ENCODE measurements at places on chromosomes 5 and 9.
A peak's percentile ranks its signal among the peaks of the same experiment; 100 is the strongest.

- H3K27me3 ChIP-seq = peaks cover 90% of the 10 kb centered on the region
- peak overlapping the region; percentile 44 for H3K4me3 ChIP-seq
- no peak overlapping the region for H3K27ac ChIP-seq
- DNase-seq = no peak
- H3K36me3 ChIP-seq = no peaks in the 10 kb centered on the region
These were observed 76.7 kb upstream of the IFNE start for GRCh38 chr9:21558615-21559401.

- H3K27me3 ChIP-seq = no peaks in the 10 kb centered on the region
- no peaks in the 10 kb centered on the region for H3K36me3 ChIP-seq
- H3K27ac ChIP-seq = no peak overlapping the region
- no peak overlapping the region for H3K4me3 ChIP-seq
These were observed 61.2 kb upstream of the CNOT6 start for GRCh38 chr5:180433032-180433422.

GRCh38 chr9:131523451-131524435 is 7.3 kb downstream of the UCK1 start:
- no peaks in the 10 kb centered on the region for H3K27me3 ChIP-seq
- no peaks in the 10 kb centered on the region for H3K4me1 ChIP-seq

GRCh38 chr5:64612344-64612961 is 77.8 kb upstream of the SHISAL2B start:
- no peaks in the 10 kb centered on the region for H3K36me3 ChIP-seq
- H3K4me3 ChIP-seq = no peak overlapping the region
- H3K4me1 ChIP-seq = no peaks in the 10 kb centered on the region
- no peak overlapping the region for H3K27ac ChIP-seq
- no peak for DNase-seq

- H3K27me3 ChIP-seq = no peaks in the 10 kb centered on the region
- H3K4me3 ChIP-seq = no peak overlapping the region
- H3K27ac ChIP-seq = no peak overlapping the region
- peaks cover 13% of the 10 kb centered on the region for H3K4me1 ChIP-seq
- H3K36me3 ChIP-seq = no peaks in the 10 kb centered on the region
- no peak for DNase-seq
These were observed 163.4 kb downstream of the GHR start for GRCh38 chr5:42586625-42587024.

- no peak overlapping the region for H3K27ac ChIP-seq
- no peaks in the 10 kb centered on the region for H3K36me3 ChIP-seq
- no peak for DNase-seq
These were observed 69.8 kb downstream of the COL15A1 start for GRCh38 chr9:99013550-99013949.

- H3K4me3 ChIP-seq = no peak overlapping the region
- H3K36me3 ChIP-seq = peaks cover 70% of the 10 kb centered on the region
- H3K4me1 ChIP-seq = no peaks in the 10 kb centered on the region
- no peak overlapping the region for H3K27ac ChIP-seq
- DNase-seq = no peak
These were observed 18.2 kb downstream of the RIOK2 start for GRCh38 chr5:97164846-97165245.

DNA sequence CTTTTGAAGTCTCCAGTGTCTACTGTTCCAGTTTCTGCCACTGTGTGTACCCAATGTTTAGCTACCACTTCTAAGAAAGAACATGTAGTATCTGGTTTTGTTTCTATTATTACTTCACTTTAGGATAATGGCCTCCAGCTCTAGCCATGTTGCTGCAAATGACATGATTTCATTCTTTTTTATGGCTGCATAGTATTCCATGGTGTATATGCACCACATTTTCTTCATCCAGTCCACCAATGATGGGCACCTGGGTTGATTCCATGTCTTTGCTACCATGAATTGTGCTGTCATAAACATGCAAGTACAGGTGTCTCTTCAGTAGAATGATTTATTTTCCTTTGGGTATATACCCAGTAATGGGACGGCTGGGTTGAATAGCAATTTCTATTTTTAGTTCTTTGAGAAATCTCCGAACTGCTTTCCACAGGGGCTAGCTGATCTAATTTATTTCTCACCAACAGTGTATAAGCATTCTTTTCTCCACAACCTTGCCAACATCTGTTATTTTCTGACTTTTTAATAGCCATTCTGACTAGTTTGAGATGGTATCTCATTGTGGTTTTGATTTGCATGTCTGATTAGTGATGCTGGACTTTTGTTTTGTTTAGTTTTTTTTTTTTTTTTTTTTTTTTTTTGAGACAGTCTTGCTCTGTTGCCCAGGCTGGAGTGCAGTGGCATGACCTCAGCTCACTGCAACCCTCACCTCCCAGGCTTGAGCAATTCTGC is 68.9 kb downstream of the WDR41 start:
- peaks cover 13% of the 10 kb centered on the region for H3K36me3 ChIP-seq
- no peak overlapping the region for H3K27ac ChIP-seq
- no peaks in the 10 kb centered on the region for H3K4me1 ChIP-seq
- no peaks in the 10 kb centered on the region for H3K27me3 ChIP-seq

DNA sequence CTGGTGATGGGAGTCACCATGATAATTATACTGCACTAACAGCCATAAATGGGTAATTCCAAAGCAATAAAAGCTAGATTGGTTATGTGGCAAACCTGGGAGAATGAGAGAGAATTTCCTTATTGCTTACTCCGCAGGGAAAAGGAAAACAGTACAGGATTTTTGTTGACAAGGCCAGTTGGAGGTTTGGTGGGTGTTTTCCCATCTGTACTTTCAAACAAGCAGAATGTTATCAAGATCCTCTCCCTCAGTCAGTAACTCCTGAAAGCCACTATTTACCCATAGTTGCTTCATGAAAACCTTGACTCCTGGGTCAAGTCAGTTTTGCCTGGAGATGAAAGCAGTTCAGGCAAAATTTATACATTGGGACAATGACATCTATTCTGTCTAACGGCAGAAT is 26.4 kb downstream of the IL9 start:
- no peaks in the 10 kb centered on the region for H3K27me3 ChIP-seq
- no peaks in the 10 kb centered on the region for H3K4me1 ChIP-seq
- no peak overlapping the region for H3K4me3 ChIP-seq
- no peak overlapping the region for H3K27ac ChIP-seq

DNA sequence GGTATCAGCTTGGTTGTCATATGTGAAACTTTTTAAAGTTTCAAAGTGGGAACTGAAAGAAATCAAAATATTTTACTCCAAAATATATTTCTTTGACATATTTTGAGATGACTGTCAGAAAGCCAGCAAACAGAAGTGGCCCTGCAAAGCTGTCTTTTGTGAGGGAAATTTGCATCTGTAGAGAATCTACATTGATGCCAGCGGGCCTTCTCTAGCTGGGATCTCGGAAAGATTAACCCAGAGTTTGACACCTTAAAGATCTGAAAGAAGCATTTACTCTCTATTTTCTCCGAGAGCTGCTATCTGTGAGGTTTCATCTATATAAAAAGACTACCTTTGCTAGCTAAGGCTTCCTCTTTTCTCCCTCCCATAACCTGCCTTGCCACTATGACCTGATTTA is 303.6 kb downstream of the FBXL17 start:
- H3K4me3 ChIP-seq = no peak overlapping the region
- DNase-seq = no peak
- H3K36me3 ChIP-seq = no peaks in the 10 kb centered on the region
- H3K27me3 ChIP-seq = no peaks in the 10 kb centered on the region

- H3K4me1 ChIP-seq = no peaks in the 10 kb centered on the region
- H3K4me3 ChIP-seq = no peak overlapping the region
- H3K27me3 ChIP-seq = no peaks in the 10 kb centered on the region
- DNase-seq = no peak
- H3K27ac ChIP-seq = no peak overlapping the region
These were observed 1941.1 kb upstream of the CDH6 start for GRCh38 chr5:29252390-29252789.

DNA sequence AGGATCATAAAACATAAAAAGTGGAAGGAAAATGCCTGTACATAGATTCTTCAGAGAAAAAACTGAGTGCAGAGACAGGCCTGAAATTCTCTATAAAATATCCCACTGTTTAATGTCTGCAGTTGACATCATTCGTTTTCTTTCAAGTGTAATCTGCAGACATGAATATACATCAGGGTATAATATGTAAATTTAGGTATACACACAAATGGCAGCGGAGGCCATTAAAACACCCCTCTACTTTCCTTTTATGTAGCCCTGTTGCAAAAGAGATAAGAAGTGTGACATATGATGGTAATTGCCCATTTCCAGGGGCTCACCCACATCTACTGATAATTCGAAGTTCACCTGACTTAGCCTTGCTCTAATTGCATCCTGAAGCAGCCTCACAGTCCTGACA is 164.3 kb downstream of the SLC24A2 start:
- H3K4me3 ChIP-seq = no peak overlapping the region
- H3K36me3 ChIP-seq = no peaks in the 10 kb centered on the region
- no peaks in the 10 kb centered on the region for H3K27me3 ChIP-seq
- H3K27ac ChIP-seq = no peak overlapping the region

DNA sequence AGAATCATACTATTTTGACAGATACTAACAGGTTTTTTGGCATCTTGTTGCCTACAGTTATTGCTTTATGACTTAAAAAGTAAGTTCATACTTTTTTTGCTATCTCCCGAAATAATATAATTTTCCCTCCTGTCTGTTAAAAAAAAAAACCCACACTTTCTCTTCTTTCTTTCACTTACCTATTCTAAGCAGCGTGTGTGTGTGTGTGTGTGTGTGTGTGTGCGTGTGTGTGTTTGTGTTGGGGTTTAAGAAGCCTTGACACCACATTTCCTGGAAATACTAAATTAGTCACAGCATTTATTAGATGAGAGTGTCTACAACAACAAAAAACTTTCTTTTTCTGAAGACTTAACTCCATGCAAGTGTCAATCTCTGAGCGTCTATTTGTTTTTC is 12.4 kb downstream of the TNFAIP8 start:
- peaks cover 14% of the 10 kb centered on the region for H3K4me1 ChIP-seq
- no peaks in the 10 kb centered on the region for H3K27me3 ChIP-seq
- no peak overlapping the region for H3K4me3 ChIP-seq
- H3K36me3 ChIP-seq = no peaks in the 10 kb centered on the region

DNA sequence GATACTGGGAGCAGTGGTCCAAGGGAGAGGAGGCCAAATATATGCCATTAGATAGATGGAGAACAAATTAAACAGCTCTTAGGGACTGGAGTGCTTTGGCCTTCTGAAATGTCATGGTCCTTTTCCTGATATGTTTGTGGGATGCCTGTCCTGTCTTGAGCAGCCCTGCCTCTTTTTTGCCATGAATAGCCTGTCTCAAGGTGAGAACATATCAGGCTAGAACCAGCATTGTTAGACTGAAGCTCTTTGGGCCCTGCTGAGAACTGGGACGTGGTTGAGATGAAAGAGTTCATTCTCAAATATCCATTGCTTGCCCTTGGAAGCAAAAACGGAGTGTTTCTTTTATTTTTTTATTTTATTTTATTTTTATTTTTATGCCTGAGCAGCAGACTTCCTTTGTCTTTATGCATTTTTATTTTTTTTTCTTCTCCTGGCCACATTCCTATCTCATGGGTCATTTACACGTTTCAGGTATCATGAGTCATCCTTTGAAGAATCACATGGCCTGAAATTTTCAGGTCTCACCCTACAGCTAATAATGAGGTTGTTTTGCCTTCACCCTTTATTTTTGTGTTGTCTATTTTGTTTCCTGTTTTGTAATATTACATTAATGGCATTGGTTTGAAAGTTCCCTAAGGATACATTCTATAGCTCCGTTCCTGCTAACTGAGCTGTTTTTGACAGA is 371.4 kb downstream of the PSAT1 start:
- no peaks in the 10 kb centered on the region for H3K4me1 ChIP-seq
- no peak for DNase-seq
- H3K36me3 ChIP-seq = no peaks in the 10 kb centered on the region
- H3K4me3 ChIP-seq = no peak overlapping the region
- H3K27me3 ChIP-seq = no peaks in the 10 kb centered on the region
- H3K27ac ChIP-seq = no peak overlapping the region
